ENCODE measurements at places on chromosomes 2 and 18.

DNA sequence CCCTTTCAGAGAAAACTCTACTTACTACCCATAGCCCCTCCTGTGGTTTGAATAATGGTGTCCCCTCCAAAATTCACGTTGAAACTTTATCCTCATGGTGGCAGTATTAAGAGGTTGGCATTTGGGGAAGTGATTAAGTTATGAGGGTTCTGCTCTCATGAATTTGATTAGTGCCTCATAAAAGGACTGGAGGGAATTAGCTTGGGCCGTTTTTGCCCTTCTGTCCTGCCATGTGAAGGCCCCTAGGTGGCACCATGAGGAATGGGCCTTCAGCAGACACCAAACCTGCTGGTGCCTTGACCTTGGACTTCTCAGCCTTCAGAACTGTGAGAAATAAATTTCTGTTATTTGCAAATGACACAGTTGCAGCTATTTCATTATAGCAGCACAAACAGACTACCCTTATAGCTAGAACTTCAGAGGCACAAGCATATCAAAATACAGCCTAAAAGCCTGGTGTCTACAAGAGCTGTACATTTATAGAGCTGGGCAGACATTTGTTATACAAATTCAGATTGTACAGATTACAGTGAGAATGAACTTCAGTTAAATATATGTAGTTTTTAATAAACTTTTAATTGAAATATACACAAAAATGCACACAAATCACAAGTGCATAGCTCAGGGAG, 2.6 kb upstream of the PTPN2 start:
- DNase-seq, result no peak

DNA sequence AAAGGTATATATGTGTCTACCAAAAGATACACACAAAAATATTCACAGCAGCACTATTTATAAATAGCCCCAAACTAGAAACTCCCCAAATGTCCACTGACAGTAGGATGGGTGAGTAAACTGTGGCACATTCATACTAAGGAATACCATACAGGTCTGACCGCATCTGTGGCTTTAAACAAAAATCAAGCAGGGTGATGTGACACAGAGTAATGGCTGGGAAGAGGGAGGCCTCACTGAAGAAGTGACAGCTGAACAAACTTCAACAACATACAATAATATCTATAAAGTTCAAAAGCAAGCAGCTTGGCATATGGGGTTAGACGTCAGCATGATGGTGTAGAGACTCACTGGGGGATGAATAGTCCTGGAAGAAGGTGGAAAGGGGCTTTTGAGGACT, 115.1 kb upstream of the PPP1CB start:
- no peak for DNase-seq

GRCh38 chr2:98282109-98282508, 64.1 kb upstream of the CNGA3 start:
- no peak for DNase-seq

- DNase-seq, result no peak
Measured at GRCh38 chr18:79728931-79729586, 49.5 kb downstream of the CTDP1 start.

DNA sequence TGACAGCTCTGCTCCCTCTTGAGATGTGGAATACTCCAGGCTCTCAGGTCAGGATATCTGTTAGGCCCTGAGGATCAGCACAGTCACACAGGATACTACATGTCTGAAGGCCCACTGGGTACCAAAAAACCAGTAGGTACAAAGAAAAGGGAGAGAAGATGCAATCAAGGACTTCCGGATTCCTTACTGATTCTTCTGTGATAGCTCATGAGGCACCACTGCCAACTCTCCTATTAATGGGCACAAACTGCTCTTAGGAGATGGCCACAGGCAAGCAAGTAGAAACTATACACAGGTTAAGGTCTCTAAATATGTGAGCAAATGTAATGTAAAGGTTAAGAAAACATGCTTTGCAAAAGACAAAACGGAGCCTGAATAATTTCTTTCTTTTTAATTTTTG, 3.5 kb downstream of the TMEM127 start:
- DNase-seq, result no peak

Data from IMR-90 (cell line).